Activated CD4-positive, alpha-beta T cell treated with anti-CD3 and anti-CD28 coated beads, Interleukin-2, amount 10 ng/mL, durations not matched to agents 7 days and 5 days (primary cell): ENCODE measurements at places on chromosomes 4 and X. TPM values are rescaled to one million over a fixed set of nuclear protein-coding genes. Genes with fewer than 3 reads are reported as not detected.
A peak's percentile ranks its signal among the peaks of the same experiment; 100 is the strongest.

DNA sequence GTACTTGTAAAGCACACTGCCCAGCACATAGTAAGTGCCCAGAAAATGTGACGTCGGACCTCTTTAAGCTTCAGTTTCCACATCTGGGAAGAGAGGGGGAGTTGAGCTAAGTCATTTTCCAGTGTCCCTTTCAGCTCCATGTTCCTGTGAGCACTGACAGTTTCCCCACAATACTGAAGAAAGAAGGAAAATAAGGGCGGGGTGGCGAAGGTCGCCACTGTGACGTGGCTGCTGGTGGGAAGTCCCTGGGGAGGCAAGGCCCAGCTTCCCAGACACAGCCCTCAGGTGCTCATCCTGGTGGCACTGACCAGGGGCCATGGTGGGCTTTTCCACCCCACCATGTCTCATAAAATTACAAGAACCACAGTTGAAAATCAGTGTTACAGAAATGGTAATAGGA is 121.8 kb downstream of the PTTG2 start:
- DNase-seq: no peak

GRCh38 chrX:47751670-47752069 is 85.0 kb upstream of the ZNF81 start:
- DNase-seq: peak; percentile 23

DNA sequence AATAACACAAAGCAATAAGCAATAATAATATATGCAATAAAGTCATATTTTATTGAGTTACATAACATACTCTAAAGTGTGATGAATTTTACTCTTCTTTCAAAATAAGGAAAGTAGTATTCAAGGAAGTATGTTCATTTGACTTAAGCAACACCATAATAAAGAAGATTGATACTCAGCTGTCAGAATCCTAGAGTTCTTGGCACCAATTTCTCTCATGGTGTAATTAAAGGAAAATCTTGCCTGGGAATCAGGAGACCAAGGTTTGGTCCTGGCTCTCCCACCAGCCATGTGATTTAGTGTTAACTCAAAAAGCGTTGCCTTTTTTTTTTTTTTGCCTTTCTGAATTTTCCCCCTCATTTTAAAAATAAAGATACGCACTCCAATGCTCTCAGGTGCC is 17.1 kb downstream of the MYOZ2 start:
- no peak for DNase-seq

Gene PPP2R2C
- total RNA-seq: not detected

DNA sequence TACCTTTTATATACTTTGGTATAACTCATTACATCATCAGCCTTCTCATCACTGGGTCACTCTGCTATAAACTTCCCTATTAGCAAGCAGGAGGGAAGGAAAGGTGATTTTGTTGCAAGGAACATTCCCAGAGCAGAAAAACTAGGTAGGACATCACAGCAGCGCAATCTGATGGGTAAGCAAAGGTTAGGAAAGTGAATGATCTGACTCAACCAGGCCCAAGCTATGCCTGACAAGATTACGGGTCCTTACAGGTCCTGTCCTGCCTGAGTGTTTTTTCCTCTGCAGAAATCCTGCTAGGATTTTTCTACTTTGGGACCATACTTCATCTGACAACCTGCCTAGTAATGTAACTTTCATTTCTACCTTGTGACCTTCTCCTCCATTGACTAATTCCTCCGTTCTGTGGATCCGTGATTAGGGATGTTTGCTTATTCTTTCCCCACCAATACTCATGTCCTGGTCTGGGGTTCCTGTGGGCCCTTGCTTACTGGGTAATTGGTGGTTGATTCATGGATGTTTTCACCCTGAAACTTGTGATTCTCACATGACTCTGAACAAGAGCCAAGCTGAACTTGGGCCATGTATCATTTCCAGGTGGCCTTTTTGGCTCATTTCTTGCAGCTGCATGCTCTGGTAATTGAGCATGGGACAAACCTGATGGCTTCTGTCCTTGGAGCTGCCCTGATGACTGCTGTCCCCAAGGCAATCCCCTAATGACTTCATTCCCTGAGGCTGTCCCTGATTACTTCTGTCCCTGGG is 111.9 kb upstream of the KIT start:
- DNase-seq: no peak

DNA sequence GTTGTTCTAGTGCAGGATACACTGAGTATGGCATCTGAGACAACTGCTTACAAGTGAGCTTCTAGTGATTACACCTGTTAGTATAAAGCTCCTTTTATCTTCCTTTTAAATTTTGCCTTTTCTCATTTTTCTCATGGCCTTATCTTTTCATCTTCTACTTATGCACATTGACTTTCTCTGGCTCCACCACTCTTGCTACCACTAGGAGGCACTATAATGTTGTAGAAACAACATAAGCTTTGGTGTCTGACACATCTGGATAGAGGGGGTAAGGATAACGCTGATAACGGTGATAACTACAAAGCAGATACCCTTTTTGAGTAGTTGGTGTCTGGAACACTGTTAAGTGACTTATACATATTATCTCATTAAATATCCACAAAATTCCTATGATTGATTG is 187.4 kb upstream of the TEX13C start:
- peak; percentile 6 for DNase-seq

GRCh38 chr4:154366956-154367355 is 124.6 kb downstream of the DCHS2 start:
- no peak for DNase-seq

Gene SSX3
- not detected for total RNA-seq

- DNase-seq: no peak
Observed at GRCh38 chr4:5788144-5788543, 77.1 kb downstream of the EVC start.

DNA sequence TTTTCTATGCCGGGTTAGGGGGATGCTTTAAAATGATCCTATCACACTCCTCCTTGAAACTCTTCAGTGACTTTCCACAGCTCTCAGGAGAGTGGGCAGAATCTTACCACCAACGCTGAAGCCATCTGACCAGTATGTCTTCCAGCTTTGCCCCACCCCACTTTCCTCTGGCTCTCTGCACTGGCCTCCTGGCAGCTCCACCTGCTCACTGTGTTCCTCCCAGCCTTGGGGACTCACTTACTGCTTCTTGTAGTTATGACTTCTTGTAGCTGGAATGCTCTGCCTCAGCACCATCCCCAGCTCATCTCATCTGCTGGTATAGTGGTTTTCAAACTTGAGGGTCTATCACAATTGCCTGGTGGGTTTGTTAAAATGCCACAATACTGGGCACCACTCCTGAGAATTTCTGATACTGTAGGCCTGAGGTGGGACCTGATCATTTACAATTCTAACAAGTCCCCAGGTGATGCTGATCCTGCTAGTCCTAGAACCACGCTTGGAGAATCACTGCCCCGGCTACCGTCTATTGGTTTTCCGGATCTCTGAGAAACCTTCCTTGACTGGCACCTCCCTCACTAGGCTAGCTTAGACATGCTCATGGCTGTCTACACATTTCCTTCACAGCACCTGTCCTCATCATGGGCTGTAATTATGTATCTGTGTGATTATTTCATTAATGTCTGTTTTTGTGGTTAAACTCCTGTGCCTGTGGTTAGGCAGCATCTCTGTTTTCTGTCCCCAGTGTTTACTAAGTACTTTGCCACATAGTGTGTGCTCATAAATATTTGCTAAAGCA is 152.2 kb downstream of the MGST2 start:
- no peak for DNase-seq

DNA sequence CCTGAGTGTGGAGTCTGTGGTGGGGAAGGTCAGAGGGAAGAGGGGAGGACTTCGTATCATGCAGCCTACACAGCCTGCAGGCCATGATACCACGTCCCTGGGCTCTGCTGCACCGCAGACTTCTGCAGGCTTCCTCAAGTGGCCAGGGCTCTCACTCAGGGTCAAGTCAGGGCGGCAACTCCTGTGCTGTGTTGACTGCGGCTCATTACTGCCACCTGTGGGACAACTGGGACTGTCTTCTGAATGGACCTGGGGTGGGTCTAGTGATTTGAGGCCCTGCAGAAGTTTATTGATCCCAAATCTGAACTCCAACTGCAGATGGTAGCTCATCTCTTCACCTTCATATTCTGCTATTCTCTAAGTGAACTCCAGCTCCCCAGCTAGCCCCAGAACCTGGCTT is 167.1 kb downstream of the NSUN7 start:
- peak; percentile 48 for DNase-seq

GRCh38 chrX:154000051-154000450 is 19.7 kb downstream of the IRAK1 start:
- DNase-seq: no peak

DNA sequence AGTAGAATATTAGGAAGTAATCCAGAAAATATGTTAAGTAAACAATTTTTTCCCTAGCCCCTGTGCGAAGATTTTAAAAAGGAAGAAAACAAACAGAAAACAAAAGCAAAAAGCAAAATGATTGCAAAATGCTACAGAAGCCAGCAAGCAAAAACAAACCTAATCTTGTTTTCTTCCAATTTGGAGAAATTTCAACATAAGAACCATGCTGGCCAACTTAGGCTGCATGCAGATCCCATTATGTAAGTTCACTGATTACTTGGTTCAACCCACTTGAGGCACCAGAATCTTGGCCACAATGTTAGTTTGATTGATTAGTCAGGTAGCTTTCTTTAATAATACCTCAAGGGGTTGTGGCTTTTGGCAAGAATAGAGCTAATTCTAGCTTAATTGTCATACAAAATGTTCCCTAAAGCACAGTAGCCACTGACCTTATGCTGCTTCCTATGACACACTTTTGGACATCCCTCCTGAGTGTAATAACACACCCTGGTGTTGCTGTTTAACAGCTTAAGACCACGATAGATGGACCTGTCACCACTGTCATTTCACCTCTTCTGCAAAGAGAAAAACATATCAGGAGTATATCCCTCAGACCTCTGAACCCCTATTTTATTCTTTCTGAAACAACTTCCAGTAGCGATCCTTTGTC is 2342.1 kb downstream of the PCDH7 start:
- no peak for DNase-seq

DNA sequence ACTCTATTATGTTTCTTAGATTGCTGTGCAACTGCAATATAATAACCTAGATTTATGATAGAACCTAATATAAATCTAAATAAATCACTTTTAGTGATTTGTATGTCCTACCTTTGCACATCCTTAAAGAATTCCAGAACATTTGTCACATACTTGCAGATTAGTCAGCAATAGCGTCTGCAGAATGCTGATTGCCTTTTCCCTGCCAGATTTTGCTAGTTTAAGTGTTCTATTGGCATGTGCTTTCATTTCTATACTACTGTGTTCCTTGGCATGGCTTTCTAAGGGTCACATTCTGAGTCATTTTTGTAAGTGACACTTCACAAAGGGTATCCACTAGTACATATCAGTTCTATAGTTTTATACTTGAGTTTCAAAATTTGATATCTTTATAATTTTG is 303.1 kb upstream of the GIMD1 start:
- no peak for DNase-seq

Gene NOCT
- total RNA-seq: 5.4 TPM

DNA sequence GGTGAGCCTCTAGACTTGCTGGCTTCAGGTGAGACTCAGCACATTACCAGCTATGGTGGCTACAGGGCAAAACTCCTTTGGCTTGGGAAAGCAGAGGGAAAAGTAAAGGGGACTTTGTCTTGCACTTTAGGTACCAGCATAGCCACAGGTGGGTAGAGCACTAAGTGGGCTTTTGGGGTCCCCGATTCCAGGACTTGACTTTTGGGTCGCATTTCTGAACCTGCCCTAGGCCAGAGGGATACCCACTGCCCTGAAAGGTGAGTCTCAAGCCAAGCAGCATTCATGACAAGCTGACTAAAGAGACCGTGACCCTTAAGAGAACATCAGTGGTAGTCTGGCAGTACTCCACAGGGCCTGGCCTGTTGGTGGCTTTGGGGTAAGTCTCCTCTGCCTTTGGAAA is 224.8 kb downstream of the CFAP299 start:
- no peak for DNase-seq

DNA sequence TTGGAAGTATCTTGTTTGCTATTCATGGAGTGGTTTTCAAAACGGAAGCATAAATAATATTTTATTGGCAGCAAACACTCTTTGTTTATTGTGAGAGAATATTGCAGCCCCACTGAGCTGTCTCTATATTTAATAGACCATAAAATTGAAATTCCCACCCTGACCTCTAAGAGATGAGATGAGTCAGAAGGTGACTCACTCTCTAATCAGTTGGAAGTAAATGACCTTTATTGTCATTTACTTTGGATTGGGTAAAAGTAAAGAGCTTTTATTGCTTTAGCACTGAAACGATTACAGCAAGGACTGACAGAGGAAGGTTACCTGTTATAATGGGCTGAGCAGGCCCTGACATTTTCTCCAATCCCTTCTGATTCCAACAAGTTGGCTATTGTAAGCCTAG is 55.0 kb downstream of the SYTL5 start:
- DNase-seq: no peak

- DNase-seq: no peak
Observed at GRCh38 chr4:140800666-140801065, 44.5 kb upstream of the TBC1D9 start.

Gene NHSL2
- 1.1 TPM for total RNA-seq

DNA sequence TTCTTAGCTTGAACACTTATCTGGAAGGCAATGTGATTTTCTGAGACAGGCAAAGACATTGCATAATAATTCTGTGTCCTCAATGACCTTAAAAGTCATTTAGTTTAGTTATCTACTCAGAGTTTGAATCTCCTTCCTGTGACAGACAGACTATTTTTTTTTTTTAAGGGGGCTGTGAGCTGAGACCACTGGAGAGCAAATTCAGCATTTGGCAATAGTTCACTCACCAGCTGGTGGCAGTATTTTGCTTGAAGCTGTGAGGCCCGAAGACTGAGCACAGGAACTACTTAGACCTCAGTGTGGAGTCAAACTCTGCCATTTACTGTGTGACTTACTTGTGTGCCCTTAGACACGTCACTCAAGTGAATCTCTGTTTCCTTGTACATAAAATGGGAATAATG is 22.9 kb upstream of the CPE start:
- no peak for DNase-seq

DNA sequence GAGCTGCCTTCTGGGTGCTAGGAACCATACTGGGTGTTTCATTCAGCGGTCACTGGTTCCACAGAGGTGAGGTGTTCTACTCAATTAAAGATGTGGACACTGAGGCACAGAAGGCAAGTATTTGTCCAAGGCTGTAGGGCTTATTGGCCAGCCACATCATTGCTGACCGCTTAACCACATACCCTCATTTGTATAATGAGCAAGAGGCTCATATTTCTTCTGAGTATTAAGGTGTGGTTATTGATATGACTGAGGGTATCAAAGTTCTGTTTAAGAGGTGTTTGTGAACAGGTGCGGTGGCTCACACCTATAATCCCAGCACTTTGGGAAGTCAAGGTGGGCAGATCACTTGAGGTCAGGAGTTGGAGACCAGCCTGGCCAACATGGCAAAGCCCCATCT is 14.3 kb downstream of the RNF4 start:
- DNase-seq: no peak

DNA sequence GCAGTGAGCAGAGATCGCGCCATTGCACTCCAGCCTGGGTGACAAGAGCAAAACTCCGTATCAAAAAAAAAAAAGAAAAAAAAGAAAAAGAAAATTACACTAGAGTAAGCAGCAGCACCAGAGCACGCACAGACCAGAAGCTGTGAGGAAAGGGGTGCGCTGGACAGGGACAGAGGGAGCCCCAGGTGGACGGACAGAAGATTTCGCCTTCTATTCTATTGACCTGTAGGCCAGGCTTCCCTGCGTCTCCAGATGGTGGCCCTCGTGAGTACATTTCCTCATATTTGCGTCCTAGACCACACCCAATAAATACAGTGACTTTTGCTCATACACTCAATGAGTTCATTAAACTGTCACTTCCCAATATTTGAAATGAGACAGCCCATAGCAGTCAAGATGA is 19.1 kb downstream of the MTNR1A start:
- DNase-seq: no peak

- DNase-seq: no peak
Observed at GRCh38 chrX:52577464-52578173, 60.8 kb upstream of the XAGE1B start.

- no peak for DNase-seq
Observed at GRCh38 chr4:173217727-173218126, 49.1 kb downstream of the GALNT7 start.
